ENCODE measurements at places on chromosomes 6 and 20. TPM values are rescaled to one million over a fixed set of nuclear protein-coding genes. Genes with fewer than 3 reads are reported as not detected.

- H3K27ac ChIP-seq = no peak overlapping the region
- no peaks in the 10 kb centered on the region for H3K4me1 ChIP-seq
- no peak for DNase-seq
- no peaks in the 10 kb centered on the region for H3K36me3 ChIP-seq
These were observed 111.8 kb upstream of the SLC35F1 start for GRCh38 chr6:117795234-117795633.

DNA sequence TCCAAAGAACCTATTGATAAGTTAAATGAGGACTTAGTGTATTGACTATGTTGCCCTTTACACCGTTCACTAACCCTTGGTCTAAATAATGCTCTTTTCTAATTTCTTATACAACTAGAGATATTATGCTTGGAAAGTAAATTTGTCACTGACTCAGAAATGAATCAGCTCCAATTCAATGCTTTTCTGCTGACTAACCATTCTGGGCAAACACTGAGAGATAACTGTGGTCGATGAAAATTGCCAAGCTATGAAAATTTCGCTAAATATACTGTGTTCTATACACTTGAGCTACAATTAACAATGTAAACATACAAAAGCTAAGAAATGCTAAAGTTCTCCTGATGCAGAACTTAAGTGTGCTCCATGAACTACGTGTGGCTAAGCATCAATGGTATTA lies 23.1 kb upstream of the FBXO9 start:
- H3K36me3 ChIP-seq = peaks cover 9% of the 10 kb centered on the region
- H3K4me3 ChIP-seq = no peak overlapping the region
- H3K27ac ChIP-seq = no peak overlapping the region
- no peaks in the 10 kb centered on the region for H3K27me3 ChIP-seq
- no peak for DNase-seq

EDEM2 gene
- total RNA-seq = 24.6 TPM

GRCh38 chr6:161901740-161902426 lies 628.0 kb upstream of the AGPAT4 start:
- no peaks in the 10 kb centered on the region for H3K27me3 ChIP-seq
- no peak overlapping the region for H3K27ac ChIP-seq
- no peaks in the 10 kb centered on the region for H3K36me3 ChIP-seq
- no peak for DNase-seq
- H3K4me3 ChIP-seq = no peak overlapping the region

- DNase-seq = no peak
- H3K4me3 ChIP-seq = no peak overlapping the region
- H3K27ac ChIP-seq = no peak overlapping the region
- H3K4me1 ChIP-seq = peaks cover 8% of the 10 kb centered on the region
- no peaks in the 10 kb centered on the region for H3K36me3 ChIP-seq
- H3K27me3 ChIP-seq = no peaks in the 10 kb centered on the region
These were observed 191.5 kb upstream of the BMP2 start for GRCh38 chr20:6575912-6576401.

SCUBE3 gene
- not detected for total RNA-seq

GRCh38 chr6:55046869-55047422 lies 127.4 kb upstream of the HCRTR2 start:
- H3K27me3 ChIP-seq = no peaks in the 10 kb centered on the region
- peaks cover 7% of the 10 kb centered on the region for H3K4me1 ChIP-seq
- no peak overlapping the region for H3K4me3 ChIP-seq
- DNase-seq = no peak
- H3K36me3 ChIP-seq = no peaks in the 10 kb centered on the region
- no peak overlapping the region for H3K27ac ChIP-seq

DNA sequence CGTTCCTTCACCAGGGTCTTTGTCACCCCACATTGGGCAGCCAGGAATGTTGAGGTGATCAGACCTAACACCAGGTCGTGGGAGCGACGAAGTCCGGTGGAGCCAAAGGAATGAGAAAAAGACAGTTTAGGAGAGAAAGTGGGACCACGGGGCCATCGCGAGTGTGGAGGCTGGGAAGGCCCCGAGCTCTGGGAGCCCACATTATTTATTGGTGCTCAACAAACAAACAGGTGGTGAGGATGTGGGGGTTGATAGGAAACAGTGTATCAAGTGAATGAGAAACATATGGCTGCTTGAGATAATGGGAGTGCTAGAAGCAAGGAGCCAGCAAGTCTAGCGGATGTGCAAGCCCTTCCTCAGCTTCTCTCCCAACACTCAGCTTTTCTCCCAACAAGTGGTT lies 287.1 kb upstream of the SGK1 start:
- no peak for DNase-seq
- H3K4me1 ChIP-seq = no peaks in the 10 kb centered on the region
- H3K4me3 ChIP-seq = no peak overlapping the region
- H3K27ac ChIP-seq = no peak overlapping the region
